ENCODE measurements at places on chromosomes 3 and 15.

GRCh38 chr3:197149528-197149927 is 119.9 kb upstream of the MELTF start:
- DNase-seq, result no peak

DNA sequence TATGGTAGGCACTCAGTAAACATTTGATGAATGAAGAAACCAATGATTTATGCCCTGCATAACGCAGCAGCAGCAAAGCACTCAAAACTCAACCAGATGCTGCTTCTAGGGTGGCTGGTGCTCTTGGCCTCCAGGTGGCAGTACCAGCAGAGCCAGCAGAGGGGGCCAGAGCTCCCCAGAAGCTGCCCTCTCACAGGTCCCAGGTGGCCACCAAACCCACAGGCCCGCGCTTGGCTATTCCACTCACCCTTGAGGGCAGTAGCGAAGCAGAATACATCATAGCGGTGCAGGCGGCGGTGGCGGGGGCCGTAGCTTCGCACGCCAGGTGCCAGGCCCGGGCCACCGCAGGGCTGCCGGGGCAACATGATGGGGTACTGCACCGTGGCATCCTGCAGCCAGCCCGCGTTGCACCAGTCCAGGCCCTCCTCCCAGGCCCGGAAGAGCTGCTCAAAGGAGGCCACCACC is 16.6 kb downstream of the HAPLN3 start:
- peak; percentile 2 for DNase-seq

- DNase-seq, result no peak
These were observed 1261.1 kb downstream of the ROBO1 start for GRCh38 chr3:78506581-78507195.

DNA sequence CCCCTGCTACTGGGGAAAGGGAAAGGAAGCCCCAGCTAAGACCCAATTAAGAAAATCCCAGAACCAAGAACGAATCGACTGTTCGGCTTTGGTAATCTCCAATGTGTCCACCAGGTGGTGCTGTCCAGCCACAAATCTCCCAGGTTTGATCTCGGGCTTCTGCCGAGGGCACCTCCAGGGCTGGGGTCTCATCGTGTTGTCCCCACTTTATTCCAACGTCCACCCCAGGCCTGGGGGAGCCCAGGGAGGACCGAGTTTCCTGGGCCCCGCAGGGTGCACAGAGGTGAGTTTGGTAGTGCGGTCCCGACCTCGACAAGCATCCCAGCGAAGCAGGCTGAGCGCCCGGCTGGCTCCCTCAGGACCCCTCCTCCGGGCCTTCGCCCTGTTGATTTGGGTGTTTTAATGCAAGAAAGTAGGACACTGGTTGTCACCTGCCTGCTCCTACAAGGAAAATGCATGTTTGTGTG is 185.1 kb downstream of the GOLGA6L6 start:
- DNase-seq, result no peak

DNA sequence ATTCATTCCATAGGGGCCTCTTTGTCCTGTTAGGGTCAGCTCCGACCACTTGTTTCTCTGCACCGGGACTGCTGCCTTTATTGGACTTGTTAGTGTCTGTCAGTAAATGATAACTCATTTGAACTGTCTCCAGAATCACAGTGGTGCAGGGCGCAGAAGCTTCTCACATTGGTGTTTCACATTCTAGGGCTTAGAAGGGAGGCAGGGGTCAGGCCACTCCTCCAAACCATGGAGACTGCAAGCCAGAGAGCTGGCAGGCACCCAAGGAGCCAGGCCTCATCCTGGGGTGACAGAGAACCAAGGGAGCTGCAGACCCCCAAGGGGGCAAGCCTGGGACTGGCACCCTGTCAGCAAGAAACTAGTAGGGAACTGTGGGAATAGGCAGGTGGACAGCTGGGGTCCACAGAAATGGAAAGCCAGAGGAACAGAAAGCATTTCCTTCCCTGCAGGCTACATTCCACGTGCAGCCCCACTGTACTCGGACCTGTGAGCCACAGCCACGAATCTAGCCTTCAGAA is 49.1 kb downstream of the CCNL1 start:
- DNase-seq, result no peak

DNA sequence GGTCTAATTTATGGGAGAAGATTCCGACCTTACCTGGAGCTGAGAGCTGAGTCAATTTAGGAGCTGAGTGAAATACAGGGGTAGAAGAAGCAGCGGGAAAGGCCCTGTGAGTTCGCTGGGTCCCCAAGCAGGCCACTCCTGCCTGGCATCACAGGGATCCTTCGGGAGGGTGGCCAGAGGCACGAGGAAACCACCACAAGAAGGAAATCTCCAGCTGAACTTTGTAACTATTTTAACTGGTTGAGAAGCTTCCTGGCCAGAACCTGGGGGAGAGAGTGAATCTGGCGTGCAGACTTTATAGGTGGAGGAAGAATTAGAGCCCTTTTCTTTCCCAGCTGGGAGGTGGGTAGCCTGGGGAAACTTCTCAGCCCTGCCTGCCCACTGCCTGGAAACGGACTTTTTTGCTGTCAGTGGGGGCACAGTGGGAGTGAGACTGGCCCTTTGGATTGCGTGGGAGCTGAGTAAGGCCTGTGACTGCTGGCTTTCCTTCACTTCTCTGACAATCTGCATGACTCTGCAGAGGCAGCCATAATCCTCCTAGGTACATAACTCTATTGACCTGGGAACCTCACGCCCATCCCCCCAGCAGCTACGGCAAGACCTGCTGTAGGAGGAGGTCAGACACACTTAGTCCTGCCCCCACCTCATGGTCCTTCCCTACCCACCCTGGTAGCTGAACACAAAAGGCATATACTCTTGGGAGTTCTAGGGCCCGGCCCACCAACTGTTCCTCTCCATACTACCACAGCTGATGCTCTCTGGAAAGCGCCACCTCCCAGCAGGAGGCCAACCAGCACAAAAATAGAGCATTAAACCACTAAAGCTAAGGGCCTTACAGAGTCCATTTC is 340.7 kb downstream of the CNTN3 start:
- DNase-seq, result no peak

GRCh38 chr3:169581633-169582032 is 81.9 kb downstream of the MECOM start:
- no peak for DNase-seq

DNA sequence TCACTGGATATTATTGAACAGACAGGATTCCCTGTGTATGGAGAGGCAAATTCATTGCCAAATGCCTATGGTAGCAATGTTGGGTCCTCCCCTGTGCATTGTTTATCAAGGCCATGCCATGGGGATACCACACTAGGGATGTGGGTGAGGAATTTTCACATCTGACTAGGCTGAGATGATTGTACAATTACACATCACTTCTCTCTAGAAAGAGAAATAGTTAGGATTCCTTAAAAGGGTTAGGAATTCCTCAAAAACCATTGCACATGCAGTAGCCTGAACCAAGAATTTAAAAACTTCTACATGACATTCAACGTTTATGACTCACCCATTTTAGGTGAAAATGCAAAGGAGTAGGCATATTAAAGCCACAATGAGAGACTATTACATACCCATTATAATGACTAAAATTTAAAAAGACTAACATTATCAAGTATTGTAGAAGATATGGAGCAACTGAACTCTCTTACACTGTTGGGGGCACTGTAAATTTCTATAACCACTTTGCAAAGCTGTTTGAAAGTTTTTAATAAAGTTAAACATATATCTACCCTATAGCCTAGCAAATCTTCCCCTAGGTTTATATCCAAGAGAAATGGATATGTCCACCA is 175.9 kb downstream of the THRB start:
- DNase-seq, result no peak

- DNase-seq, result no peak
These were observed 117.8 kb downstream of the CPNE4 start for GRCh38 chr3:131917006-131917405.

GRCh38 chr15:82944056-82944455 is 8.5 kb downstream of the HOMER2 start:
- DNase-seq, result no peak

- no peak for DNase-seq
These were observed 31.5 kb upstream of the FAM81A start for GRCh38 chr15:59406446-59406845.
